ENCODE measurements at places on chromosomes 2 and 18.

DNA sequence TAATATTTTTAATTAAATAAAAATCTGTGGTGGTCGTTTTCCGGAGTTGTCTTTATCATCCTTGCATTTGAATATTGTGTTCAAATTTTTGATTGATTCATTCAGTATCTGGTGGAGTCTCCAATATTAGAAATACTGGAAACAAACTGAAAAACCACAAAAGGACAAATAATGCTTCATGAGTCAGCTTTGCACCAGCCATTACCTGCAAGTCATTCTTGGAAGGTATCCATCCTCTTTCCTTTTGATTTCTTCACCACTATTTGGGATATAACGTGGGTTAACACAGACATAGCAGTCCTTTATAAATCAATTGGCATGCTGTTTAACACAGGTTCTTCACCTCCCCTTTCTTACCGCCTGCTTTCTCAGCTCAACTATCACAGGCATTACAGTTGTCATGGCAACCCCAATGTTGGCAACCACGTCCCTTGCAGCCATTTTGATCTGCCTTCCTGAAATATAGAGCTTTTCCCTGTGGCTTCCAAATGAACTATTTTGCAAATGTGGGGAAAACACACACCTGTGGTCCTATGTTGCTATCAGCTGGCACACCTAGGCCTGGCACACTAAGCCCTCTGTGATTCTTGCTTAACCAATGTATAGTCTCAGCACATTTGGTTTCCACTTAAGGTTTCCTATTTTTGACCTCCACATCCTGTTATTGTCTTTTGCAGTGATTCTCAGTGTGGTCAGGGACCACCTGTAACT is 6.5 kb downstream of the CTLA4 start:
- DNase-seq: no peak

GRCh38 chr2:42342795-42343241 is 18.2 kb downstream of the COX7A2L start:
- no peak for DNase-seq

DNA sequence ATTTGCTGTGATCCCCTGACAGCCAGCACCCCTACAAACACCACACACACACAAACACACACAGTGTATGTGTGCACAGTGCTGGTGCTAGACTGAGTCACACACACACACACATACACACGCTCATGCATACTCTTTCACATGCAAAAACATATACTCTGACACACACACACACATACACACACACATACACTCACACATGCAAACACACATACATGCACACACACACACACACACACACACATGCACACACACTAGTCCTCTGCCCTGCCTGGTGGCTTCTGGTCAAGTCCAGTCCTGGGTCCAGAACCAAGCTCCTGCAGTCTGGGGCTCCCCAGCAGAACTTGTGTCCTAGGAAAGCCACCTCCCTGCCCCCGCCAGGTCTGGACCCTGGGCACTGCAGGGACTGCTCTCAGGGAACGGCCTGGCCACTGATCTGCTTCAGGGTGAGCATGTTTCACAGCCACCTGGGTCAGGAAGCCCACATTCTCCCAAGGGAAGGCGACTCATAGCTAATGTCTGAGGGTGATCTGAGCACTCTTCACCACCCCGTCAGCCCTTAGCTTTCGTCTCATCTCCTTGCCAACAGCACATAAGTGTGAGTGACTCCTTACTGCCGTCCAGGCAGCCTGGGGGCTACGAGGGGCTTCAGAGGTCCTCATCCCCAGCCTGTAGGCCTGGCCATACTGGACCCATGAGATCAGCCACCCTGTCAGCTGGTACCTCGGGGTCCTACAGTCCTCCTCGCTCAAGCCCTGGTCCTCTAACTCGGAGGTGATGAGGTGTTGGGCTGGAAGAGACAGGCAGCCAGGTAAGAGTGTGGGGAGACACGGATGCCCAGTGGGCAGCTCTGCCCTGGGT is 88.1 kb downstream of the MCFD2 start:
- no peak for DNase-seq

GRCh38 chr2:240865391-240865790 is 3.2 kb upstream of the AGXT start:
- no peak for DNase-seq
